ENCODE measurements at places on chromosomes 13 and 19. TPM values are rescaled to one million over a fixed set of nuclear protein-coding genes. Genes with fewer than 3 reads are reported as not detected.

The CASP14 gene
- not detected for total RNA-seq

DNA sequence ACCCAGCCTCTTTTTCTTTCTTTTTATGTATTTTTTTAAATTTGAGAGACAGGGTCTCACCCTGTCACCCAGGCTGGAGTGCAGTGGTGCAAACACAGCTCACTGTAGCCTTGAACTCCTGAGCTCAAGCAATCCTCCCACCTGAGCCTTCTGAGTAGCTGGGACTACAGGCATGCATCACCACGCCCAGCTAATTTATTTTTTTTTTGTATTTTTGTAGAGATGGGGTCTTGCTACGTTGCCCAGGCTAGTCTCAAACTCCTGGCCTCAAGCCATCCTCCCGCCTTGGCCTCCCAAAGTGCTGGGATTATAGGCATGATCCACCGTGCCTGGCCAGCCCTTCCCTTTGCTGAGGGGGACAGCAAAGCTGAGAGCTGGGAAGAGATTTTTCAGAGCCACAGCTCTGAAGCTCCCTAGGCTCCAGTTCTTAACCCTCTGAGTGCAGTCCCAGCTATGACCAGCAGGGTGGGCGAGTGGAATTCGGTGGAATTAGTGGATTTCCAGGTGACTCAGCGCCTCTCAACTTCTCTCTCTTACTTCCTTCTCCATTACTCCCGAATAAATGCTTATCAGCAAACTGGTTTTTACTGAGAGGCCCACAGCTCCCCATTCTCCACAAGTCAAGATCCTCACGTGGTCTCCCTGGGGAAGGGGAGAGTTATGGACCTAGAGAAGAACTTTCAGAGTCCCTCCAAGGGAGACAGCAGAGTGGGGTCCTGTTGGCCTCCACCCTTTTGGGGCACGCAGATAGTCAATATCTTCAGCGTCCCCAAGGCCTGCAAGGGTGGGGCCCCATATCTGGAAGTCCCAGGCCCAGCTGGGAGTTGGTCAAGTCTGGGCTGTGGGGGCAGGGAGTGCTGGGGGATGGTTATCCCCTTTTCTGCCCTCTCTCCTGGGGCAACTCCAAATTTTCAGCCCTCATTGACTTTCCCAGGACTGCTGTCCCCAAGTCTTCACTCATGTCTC is 1.2 kb downstream of the BLVRB start:
- H3K36me3 ChIP-seq: no peaks in the 10 kb centered on the region
- peak; percentile 85 for DNase-seq
- peak overlapping the region; percentile 89 for H3K27ac ChIP-seq
- peak overlapping the region; percentile 93 for H3K4me3 ChIP-seq
- H3K4me1 ChIP-seq: peaks cover 13% of the 10 kb centered on the region

DNA sequence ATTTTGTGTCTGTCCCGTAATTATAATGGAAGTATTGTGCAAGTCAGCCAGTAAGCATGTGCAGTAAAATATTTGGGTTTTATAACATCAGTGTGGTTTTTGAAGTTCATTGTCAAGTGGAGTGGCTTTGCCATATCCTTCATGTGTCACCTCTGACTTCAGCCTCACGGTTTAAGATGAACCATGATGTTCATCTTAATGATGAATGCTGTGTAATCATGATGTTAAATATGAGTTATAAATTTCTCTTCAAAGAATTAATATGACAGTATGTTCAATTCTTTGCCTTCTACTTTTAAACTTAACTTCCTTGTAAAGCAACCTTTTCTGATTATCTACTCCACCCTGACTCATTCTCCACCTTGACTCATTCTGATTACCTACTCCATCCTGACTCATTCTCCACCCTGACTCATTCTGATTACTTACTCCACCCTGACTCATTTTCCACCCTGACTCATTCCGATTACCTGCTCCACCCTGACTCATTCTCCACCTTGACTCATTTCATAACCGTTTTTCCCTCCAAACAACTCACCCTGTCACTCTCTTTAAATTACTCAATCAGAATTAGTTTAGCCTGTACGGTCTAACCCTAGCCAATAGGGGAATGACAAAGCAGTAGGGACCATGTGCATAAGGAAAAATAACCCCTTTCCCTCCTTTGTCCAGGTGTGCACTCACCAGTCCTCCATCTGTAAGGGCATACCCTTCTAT is 50.3 kb upstream of the ANKRD10 start:
- H3K27me3 ChIP-seq: no peaks in the 10 kb centered on the region
- H3K27ac ChIP-seq: peak overlapping the region; percentile 99
- no peaks in the 10 kb centered on the region for H3K36me3 ChIP-seq
- H3K4me1 ChIP-seq: peaks cover 43% of the 10 kb centered on the region
- peak overlapping the region; percentile 27 for H3K4me3 ChIP-seq
- DNase-seq: peak; percentile 99

The ERICH4 gene
- not detected for total RNA-seq

- H3K4me1 ChIP-seq: no peaks in the 10 kb centered on the region
- no peaks in the 10 kb centered on the region for H3K27me3 ChIP-seq
- H3K27ac ChIP-seq: no peak overlapping the region
Measured at GRCh38 chr13:61777899-61778298, 362.2 kb upstream of the PCDH20 start.

The SIGLEC8 gene
- total RNA-seq: not detected

GRCh38 chr13:46948338-46948737 is 51.5 kb upstream of the HTR2A start:
- no peaks in the 10 kb centered on the region for H3K36me3 ChIP-seq
- no peak for DNase-seq
- no peak overlapping the region for H3K27ac ChIP-seq
- H3K27me3 ChIP-seq: peaks cover 22% of the 10 kb centered on the region
- H3K4me1 ChIP-seq: no peaks in the 10 kb centered on the region

DNA sequence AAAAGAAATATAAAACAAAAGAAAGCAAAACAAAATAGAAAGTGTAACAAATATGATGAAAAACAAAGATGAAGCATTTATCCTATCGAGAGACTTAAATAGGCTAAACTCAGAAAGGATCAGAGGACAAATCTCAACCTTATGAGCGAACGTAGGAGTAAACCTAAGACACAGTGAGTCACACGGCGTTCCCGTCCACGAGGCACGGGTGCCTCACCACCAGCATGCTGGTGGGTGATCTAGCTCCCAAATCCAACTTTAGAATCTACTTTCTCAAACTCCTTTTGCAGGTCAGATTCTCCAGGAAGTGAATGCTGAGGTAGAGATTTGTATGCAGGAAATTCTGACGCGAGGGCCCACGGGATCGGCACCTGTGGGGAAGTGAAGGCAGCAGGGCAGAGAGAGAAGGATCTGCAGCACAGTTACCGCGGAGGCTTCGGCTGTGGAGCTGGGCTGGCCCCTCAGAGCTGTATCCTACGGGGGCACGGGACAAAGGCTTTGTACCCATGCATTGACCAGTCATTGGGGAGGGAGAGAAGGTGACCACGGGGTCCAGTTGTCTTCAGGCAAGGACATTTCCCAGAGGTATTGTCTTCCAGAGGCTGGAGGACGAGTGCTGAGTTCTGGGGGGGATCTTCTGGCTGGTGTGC is 7.5 kb upstream of the MIER2 start:
- H3K4me1 ChIP-seq: no peaks in the 10 kb centered on the region
- no peak overlapping the region for H3K27ac ChIP-seq
- H3K4me3 ChIP-seq: no peak overlapping the region
- H3K27me3 ChIP-seq: no peaks in the 10 kb centered on the region
- no peaks in the 10 kb centered on the region for H3K36me3 ChIP-seq
- DNase-seq: no peak

DNA sequence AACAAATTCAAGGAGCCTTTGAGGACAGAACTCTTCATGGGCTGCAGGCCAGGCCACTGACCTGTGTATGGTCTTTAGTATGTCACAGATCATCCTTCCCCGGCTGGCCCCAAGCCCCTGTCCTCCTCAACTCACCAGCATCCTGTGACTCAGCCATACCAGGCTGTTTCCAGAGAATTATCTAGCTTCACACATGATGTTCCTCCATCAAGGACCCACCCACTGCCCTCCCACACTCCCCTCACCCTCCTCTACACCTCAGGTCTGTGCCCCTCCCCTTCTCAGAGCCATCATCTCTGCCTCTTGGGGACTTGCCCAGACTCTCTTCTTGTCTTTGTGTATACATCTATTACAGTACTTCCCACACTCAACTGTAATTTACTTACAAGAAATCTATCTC is 14.7 kb downstream of the DCT start:
- no peaks in the 10 kb centered on the region for H3K36me3 ChIP-seq
- no peak overlapping the region for H3K27ac ChIP-seq
- no peaks in the 10 kb centered on the region for H3K27me3 ChIP-seq
- H3K4me3 ChIP-seq: no peak overlapping the region
- no peaks in the 10 kb centered on the region for H3K4me1 ChIP-seq

DNA sequence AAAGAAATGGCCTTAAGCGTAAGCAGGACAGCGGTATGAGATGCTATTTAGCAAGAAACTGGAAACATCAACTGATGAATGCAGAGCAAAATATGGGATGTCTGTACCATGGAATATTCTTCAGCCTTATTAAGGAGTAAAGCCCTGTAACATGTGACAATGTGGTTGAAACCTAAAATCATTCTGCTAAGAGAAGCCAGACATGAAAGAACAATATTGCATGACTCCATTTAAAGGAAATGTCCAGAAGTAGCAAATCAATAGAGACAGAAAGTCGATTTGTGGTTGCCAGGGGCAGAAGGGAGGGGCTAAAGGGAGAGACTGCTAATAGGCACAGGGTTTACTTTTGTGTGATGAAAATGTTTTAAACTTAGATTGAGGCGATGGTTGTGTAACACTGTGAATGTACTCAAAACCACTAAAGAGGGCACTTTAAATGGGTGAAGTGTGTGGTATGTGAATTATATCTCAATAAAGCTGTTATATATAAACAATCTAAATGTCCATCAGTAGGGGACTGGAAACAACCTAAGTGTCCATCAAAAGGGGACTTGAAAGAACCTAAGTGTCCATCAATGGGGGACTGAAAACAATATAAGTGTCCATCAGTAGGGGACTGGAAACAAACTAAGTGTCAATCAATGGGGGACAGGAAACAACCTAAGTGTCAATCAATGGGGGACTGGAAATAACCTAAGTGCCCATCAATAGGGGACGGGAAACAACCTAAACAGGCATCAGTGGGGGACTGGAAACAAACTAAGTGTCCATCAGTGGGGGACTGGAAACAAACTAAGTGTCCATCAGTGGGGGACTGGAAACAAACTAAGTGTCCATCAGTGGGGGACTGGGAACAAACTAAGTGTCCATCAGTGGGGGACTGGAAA is 45.4 kb downstream of the CCL25 start:
- H3K4me1 ChIP-seq: no peaks in the 10 kb centered on the region
- H3K27ac ChIP-seq: no peak overlapping the region
- no peak for DNase-seq
- H3K27me3 ChIP-seq: no peaks in the 10 kb centered on the region

DNA sequence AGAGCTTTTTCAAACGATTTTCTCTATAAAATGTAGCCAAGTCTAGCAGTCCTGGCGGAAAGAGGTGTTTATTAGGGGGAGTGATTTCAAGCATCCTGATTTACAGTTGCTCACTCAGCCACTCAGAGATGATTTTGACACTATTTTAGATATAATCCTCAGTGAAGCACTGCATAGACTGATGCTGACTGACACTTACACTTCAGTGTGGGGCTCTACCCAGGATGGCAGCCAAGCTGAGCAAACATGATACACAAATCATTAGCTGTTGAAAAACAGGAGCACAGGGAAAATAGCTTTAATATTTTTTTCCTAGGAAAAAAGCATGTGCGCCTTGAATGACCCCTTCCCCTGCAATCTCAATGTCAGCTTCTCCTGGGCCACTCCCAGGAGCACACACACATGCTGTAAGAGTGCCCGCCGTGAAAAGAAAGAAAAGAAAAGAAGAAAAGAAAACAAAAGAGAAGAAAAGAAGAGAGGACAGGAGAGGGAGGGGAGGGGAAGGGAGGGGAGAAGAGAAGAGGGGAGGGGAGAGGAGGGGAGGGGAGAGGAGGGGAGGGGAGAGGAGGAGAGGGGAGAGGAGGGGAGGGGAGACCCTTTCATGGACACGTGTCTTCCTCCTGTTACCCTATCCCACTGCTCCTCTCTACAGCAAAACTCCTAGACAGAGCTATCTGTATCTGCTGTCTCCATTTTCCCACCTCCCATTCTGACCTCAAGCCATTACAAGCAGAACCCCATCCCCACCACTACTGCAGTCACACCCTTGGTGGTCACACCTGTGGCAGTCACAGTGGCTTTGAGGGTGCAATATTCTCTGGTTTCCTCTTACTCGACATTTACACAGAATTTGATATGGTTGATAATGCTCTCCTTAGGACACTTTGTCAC is 36.4 kb downstream of the RCBTB2 start:
- H3K27ac ChIP-seq: no peak overlapping the region
- H3K36me3 ChIP-seq: no peaks in the 10 kb centered on the region
- no peak overlapping the region for H3K4me3 ChIP-seq

- H3K27ac ChIP-seq: no peak overlapping the region
- no peaks in the 10 kb centered on the region for H3K36me3 ChIP-seq
- no peaks in the 10 kb centered on the region for H3K27me3 ChIP-seq
- no peak overlapping the region for H3K4me3 ChIP-seq
- H3K4me1 ChIP-seq: no peaks in the 10 kb centered on the region
Measured at GRCh38 chr13:27504868-27505194, 54.5 kb upstream of the MTIF3 start.

The LILRA2 gene
- total RNA-seq: not detected

The RNF113B gene
- not detected for total RNA-seq

DNA sequence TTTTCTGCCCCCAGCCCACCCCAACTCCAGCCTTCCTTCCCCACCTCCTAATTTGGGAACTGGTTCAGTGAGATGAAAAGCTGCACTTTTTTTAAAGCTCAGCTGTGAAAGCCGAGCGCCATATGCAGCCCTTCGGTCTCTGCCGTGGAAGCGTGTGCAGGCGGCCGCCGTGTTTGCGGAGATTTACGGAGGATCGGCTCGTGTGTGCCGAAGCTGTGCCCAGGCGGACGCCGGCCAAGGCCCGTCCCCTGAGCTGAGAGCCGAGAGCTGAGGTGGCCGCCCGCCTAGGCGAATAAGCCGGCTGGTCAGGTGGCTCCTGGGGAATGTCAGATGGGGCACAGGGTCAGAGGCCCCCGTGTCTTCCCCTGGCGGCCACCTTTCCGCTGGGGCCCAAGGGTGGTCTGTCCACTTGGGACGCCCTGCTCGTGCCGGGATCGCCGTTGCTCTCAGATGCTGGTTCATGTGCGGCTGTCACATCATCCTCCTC is 78.7 kb downstream of the ZNF536 start:
- no peak overlapping the region for H3K4me3 ChIP-seq
- H3K36me3 ChIP-seq: no peaks in the 10 kb centered on the region
- no peak for DNase-seq
- H3K4me1 ChIP-seq: no peaks in the 10 kb centered on the region

DNA sequence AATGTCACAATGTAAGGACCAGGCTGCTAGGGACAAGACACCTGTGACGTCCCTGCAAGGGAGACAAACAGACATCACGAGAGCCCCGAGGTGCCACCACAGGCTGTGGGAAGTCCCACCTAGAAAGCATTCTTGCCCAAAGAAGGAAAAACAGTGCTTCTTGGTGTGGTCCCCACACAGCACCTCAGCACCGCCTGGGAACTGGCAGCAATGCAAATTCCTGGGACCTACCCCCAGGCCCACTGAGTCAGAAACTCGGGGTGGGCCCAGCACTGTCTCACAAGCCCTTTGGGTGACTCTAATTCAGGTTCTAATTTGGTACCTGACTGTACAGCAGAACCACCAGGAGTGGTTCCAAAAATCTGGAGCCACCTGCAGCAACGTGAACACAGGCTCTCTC is 13.8 kb upstream of the CCNP start:
- no peaks in the 10 kb centered on the region for H3K4me1 ChIP-seq
- no peak overlapping the region for H3K27ac ChIP-seq
- no peak for DNase-seq
- H3K4me3 ChIP-seq: no peak overlapping the region
- peaks cover 6% of the 10 kb centered on the region for H3K36me3 ChIP-seq

GRCh38 chr13:34941436-34941834 is 635 bp upstream of the NBEA start:
- no peaks in the 10 kb centered on the region for H3K36me3 ChIP-seq
- H3K4me3 ChIP-seq: peak overlapping the region; percentile 80
- H3K4me1 ChIP-seq: peaks cover 16% of the 10 kb centered on the region
- no peak overlapping the region for H3K27ac ChIP-seq
- no peak for DNase-seq
